EH (cell line): ENCODE measurements at places on chromosomes 5 and 9.

- no peak for DNase-seq
Observed at GRCh38 chr5:160449458-160449857, 27.8 kb downstream of the PTTG1 start.

GRCh38 chr5:78512435-78512834 is 136.1 kb downstream of the LHFPL2 start:
- DNase-seq: no peak

- DNase-seq: peak; percentile 66
Observed at GRCh38 chr5:108345541-108346171, 36.2 kb downstream of the FBXL17 start.

GRCh38 chr9:137881591-137882505 is 4.3 kb downstream of the CACNA1B start:
- DNase-seq: no peak

GRCh38 chr9:9921805-9922204 is 691.0 kb downstream of the PTPRD start:
- no peak for DNase-seq

GRCh38 chr5:134458234-134459009 is 46.7 kb upstream of the CDKN2AIPNL start:
- DNase-seq: peak; percentile 67

DNA sequence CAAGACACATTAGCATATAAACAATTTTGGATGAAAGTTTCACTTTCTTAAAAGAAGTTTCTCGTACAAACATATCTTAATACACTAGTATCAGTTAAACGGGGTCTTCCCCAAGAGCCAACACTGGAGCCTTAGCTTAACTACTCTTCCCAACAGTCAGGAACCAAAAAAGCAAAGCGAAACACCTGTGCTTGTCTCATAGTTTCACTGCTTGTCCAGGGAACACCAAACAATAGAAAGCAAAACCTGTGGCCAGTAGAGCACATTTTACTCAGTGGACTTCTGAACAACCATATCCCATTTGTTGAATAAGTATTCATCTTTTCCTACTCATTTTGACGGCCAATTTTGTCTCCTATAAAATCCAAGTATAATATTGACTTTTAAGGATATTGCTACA is 391.4 kb downstream of the ELAVL2 start:
- no peak for DNase-seq

DNA sequence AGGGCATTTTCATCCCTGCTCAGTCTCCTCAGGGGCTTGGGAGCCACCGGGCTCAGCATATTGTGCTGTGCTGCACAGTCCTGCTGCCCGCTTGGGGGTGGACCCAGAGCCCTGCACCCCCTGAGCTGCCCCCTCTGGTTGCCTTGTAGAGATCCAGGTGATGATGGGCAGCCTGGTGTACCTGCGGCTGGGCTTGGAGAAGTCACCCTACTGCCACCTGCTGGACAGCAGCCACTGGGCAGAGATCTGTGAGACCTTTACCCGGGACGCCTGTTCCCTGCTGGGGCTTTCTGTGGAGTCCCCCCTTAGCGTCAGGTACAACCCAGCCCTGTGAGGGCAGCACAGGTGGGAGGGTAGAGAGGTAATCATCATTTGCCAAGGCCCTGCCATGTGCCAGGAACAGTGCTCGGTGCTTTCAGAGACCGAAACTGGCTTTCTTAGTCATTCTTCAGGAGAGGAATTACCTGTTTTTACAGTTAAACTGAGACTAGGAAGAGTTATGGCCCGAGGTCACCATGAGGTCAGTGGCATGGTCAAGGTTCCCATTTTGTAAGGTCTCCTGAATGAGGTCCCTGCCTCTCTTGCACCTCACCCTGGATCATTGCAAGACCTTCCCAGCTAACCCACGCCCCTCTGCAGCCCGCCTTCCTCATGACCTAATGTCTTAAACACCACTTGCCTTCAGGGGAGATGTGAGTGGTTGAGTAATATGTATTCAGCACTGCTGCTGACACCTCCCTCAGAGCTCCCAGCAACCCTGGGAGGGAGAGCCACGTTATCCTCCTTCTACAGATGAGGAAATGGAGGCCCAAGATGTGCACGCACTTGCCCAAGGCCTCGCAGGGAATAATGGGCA is 7.5 kb downstream of the NHP2 start:
- peak; percentile 55 for DNase-seq

- peak; percentile 4 for DNase-seq
Observed at GRCh38 chr5:167406513-167406912, 884.9 kb upstream of the WWC1 start.

DNA sequence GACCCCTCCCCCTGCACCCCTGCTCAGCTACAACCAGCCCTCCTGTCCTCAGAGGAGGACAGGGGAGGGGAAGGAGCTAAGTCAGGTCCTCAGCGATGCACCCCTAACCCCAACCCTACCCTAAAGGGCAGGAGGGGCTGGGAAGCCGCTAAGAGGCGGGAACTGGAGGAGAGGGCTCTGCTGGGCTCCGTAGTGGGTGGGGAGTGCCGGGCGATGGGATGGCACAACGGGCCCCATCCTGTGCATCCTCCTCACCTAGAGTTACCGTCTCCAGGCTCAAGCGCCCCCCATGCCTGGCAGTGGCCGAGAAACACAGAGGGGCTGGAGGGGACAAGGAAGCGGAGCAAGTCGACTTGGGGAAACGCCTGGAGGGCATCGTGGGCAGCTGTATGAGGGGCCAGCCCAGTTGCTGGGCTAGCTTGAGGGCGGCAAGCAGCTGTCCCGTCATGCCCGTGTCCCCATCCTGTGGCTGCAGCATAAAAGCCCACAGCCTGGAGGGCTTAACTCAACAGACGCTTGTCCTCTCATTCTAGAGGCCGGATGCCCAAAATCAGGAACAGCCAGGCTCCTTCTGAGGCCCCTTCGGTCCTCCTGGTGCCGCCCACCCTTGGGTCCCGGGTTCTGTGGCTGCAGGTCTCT is 23.0 kb upstream of the UBAC1 start:
- DNase-seq: no peak

DNA sequence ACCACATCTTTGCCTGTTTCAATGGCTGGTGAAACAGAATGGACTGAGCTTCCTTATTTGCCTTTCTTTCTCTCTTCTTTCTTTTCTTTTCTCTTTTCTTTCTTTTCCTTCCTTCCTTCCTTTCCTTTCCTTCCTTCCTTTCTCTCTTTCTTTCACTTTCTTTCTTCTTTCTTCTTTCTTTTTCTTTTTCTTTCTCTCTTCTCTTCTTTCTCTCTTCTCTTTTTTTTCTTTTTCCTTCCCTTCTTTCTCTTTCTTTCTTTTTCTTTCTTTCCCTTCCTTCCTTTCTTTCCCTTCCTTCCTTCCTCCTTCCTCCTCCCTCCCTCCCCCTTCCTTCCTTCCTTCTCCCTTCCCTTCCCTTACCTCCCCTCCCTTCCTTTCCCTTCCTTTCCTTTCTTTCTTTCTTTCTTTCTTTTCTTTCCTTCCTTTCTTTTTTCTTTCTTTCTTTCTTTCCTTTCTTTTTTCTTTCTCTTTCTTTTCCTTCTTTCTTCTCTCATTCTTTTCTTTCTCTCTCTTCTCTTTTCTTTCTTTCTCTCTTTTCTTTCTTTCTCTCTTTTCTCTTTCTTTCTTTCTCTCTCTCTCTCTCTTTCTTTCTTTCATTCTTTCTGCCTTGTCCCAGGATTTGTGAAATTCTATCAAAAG is 50.1 kb upstream of the MCTP1 start:
- no peak for DNase-seq

DNA sequence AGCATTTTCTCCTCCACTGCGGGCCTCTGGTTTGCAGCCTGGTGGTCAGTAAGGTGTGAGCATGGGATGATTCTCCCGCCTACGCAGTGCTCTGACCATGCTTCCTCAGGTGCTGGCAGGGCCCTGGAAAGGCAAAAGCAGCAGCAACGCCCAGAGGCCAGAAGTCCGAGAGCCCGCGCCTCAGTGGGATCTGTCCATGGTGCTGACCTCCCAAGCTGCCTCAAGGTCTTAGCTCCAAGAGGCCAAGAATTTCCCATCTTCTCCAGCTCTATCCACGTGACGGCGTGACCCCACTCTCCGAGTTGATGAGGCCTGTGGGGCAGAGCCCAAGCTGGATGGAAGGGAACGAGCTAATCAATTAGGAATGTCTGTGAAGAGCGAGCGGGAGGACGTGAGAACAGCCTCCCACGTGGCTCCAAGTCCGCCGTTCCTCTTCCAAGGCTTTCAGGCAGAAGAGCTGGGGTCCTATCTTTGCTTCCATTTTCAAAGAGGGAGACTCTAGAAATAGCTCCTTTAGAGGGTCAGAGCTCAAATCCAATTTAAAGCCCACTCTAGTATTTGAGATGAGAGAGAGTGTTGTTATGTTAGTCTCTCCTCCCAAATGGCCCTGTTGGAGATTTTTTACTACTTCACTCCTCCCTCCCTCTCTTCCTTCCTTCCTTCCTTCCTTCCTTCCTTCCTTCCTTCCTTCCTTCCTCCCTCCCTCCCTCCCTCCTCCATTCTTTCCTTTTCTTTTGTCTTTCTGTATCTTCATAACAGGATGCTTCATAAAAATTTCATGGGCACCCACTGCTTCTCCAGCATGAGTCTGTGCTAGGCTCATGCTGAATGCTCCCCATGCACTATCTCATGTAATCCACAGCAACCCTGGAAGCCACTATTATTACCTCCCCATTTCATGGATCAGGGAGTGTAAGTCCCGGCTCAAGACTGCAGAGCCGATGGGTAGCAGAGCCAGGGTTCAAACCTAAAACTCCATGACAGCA is 69.3 kb downstream of the OLFM1 start:
- DNase-seq: peak; percentile 8

DNA sequence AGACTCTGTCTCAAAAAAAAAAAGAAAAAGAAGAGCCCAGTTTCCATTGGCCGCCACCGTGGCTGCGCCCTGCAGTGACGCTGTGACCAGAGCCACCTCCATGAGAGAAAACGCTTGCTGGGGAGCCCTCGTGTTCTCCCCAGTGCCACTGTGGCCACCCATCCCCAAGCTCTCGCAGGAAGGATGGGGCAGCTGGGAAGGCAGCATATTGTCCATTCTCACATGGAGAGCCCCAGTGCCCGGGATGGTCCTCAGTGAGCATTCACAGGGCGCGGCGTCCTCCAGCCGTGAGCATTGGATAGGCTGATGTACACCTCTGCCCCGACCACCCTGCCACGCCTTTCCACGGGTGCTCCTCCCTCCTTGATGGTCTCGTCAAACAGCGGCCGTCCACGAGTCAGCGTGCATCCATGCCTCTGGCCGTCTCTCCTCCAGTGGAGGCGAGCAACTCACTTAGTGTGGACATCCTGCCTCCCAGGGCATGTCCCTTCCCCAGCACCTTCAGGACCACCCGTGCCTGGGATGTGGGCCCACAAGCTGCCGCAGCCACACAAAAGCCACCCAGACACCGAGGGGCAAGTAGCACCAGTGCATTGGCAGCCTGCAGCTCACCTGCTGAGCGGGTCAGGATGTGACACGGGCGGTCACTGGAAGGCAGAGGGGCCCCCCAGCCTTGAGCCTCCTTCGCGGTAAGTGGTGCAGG is 23.4 kb upstream of the SLC6A19 start:
- DNase-seq: no peak

DNA sequence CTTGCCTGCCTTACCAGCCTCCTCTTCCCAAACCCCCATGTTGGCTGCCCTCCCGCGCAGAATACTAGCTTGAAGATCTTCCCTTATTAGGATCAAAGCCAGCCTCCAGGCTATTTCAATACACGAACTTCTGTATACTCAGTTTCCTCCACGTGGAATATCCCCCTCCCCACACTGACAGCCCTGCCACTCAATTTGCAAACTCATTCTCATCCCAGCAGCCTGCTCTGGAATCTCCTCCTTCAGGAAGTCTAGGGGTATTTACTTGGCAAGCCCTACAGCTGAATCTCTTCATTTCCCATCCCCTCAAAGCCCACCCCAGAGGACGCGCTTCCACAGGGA is 157.0 kb upstream of the SMIM23 start:
- no peak for DNase-seq

DNA sequence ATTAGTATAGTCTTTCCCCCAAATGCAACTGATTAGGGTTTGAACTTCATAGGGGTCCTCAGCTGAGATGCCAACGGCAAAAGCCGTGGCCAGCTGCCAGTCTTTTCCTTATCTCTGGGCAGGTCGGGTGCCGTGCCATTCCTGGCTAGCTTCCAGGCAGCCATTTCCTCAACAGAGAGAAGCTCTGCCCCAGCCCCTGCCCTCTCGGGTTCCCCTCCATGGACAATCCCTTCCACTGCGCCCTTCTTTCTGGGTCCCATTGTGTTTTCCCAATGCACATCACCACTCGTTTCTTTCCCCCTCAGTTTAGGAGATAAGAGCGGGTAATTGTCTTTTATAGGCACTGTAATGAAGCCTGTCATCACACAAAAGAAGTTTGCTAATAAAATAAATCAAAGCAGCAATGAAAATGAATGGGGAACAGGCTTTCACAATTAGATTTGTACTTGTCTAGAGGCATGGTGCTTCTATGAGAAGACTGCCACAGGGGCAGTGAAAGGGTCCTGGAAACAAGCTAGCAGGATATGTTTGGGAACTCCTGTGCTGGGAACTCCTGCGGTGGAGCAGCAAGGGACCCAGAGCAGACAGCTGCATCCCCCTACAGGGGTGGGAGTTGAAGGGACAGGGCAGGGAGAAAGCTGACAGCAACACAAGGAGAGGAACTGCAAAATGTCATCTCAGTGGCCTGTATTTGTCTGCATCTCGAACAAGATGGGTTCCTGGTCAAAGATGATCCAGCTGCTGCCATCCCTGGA is 48.0 kb upstream of the SAP30L start:
- no peak for DNase-seq
